ENCODE measurements at places on chromosomes 6 and 20.

- DNase-seq, result no peak
These were observed 216.9 kb downstream of the DOK5 start for GRCh38 chr20:54692168-54692887.

DNA sequence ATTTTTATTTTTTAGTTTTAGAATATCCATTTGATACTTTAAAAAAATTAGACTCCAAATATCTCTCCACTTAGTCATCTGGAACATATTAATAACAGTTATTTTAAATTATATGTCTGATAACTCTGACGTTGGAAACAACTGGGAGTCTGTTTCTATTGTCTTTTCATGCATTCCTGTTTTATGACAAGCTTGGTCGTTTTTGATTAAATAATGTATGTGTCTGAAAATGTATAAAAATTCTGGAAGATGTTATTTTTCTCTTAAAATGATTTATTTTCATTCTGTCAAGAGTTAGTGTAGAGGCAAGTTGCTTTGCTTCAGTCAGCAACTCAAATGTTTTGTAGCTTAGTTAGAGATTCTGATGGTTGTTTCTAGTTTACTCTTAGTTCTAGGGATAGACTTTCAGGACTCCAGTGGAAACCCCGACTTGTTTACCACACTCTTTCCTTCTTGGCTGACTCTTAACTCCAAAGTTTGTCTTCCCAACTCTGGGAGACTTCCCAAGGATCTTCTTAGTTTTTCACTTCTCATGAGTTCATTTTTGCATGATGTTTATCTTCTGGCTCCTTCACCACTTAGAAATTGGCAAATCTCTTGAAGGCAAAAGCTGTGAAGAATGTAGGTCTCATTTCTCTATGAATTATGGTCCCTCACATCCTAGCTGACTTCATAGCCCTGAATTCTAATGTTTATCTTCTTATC, 190.9 kb downstream of the LAMA2 start:
- no peak for DNase-seq

- DNase-seq, result no peak
These were observed 25.7 kb downstream of the PRPH2 start for GRCh38 chr6:42696526-42697267.

GRCh38 chr6:87378947-87379346, 28.8 kb upstream of the CFAP206 start:
- DNase-seq, result no peak

- DNase-seq, result no peak
These were observed 3.5 kb upstream of the NT5DC1 start for GRCh38 chr6:116096979-116097816.

DNA sequence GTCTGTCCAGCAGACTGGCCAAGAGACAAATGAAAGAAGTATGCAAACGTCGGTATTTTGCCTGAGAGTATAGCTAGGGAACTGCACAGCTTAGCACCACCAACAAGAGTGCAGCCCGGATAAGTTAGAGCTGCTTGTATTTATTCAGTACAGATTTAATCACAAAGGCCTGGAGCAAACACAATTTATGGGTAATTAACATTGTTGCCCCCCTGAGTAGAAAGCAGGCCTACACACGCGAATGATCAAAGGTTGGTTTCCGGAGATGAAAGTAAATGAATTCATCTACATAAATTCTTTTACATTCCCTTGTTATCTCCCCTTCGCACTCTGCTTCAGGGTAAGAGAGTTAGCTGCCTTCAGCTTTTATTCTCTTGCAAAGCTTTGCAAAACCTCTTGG, 24.7 kb upstream of the CRISP1 start:
- no peak for DNase-seq

GRCh38 chr6:48016020-48016755, 94.8 kb downstream of the PTCHD4 start:
- no peak for DNase-seq
